ENCODE measurements at places on chromosomes 2 and 18. TPM values are rescaled to one million over a fixed set of nuclear protein-coding genes. Genes with fewer than 3 reads are reported as not detected.

- no peak for ATAC-seq
Observed at GRCh38 chr18:59667488-59667887, 29.7 kb downstream of the CCBE1 start.

GRCh38 chr2:40150266-40150665 lies 301.6 kb downstream of the SLC8A1 start:
- no peak for ATAC-seq

GRCh38 chr2:31979018-31979417 lies 31.8 kb downstream of the MEMO1 start:
- ATAC-seq, result no peak

DNA sequence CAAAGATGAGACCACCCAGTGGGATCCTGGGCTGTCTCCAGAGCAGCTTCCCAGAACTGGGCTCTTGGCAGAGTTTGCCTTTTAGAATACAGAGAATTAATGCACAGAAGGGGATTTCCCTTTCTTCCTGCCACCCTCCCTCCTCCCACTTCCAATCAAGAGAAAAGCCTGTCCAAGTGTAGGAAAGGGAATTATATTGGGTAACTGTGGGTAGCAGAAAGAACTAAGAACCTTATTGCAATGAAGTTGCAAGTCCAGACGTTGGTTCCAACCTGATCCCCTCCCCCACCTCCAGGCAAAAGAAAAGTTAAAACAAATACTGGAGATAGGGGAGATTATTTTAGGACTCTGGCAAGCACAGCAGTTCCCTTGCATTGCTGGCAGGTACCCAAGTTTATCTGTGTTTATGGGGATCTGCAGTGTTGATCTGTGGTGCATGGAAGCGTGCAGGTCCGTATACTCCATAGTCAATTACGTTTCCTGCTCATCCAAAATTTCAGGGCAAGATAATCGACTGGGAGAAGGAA lies 114.3 kb downstream of the PRKCE start:
- ATAC-seq, result no peak

DNA sequence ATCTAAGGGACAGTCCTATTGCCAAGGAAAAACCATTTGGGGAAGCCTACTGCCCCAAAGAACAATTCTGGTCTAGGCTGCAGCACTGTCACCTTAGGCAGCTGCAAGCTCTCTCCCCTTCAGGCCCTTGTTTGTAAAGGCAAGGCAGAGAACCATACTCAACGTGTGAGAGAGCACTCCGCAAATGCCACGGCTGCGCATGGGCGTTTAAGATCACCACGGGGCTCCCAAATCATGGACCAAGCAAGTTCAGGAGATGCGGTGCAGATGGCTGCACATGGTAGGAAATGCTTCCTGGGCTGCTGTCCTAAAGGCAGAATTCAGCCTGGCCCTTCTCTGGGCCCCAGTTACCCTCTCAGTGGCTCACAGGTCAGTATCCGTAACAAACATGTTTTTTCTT lies 15.5 kb downstream of the ERFE start:
- ATAC-seq, result no peak

- no peak for ATAC-seq
Observed at GRCh38 chr2:120704696-120705095, 31.0 kb upstream of the GLI2 start.

GRCh38 chr2:154203902-154204301 lies 332.2 kb downstream of the GALNT13 start:
- no peak for ATAC-seq

DNA sequence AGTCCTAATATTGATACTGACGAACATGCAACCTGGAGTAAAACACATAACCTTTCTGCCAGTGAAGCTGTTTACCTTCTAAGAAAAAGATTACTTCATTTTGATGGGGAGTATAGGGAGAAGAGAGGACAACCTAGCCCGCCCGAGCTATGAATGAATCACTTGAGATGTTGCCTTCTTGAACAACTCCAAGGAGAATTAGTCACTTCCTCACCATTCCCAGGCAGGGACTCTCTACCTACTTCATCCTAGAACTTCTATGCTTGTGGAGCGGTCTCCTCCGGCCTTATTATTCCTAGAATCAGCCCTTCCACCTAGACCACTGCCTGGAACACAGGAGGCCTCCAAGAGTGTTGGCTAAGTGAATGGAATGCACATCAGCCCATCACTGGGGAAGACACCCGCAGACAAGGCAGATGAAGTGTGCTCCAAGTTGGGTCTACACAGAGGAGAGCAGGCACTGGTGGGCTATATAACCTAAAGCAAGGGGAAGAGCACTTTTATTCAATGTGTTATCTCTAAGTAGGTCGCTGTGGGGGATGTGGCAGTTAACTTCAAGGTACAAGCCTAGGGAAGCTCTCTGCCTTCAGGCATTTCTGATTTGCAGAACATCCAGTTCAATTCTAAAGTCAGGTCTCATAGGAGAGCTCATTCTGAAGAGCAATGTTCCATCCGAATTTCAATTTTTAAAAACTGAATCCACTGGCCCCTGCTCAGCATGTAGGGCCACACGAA lies 57.4 kb downstream of the STK39 start:
- no peak for ATAC-seq

DNA sequence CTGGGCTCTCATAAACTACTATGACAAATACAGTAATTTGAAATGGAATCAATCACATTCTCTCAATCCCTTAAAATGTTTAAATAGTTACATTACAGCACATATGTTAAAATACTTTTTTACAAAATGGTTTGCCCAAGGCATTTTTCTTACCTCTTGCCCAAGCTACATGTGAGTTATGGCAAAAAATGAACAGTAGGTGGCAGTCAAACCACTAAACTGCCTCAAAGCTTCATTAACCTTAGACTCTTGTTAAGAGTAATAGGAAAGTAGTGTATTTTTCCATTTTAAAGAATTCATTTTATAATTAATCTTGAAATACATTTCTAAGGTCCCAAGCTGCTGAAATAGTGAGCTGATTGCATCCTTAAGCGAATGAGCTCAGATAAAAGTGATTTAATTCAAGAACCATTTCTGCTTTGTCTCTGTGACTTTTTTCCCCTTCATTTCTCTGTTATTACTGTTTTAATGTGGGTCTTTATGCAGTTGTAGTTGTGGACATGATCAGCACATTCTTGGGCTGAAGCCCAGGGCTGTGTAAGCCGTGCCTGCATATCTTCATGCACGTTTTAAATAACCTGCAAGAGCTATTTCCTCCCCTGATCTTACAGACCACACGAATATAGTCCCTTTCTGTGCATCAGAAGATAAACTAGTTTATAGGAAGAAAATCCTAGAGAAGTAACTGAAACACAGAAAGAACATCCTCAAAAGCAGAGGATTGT lies 311.8 kb downstream of the LNPK start:
- no peak for ATAC-seq

DNA sequence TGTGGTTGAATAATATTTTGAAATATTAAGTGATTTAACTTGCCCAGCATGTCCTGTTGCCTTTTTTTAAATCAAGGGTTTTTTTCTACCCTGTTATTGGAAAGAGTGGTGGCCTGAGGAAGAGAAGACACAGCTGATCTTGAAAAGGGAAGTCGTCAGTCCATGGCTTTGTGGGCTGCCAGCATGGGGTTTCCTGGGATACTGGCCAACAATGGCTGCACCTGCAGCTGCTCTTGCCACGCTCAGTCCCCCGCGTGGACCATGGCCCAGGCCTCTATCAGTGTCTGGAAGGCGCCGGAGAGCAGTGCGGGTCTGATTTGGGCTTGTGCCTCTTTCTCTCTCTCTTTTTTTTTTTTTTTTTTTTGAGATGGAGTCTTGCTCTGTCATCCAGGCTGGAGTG lies 99.3 kb downstream of the ASB1 start:
- no peak for ATAC-seq

DNA sequence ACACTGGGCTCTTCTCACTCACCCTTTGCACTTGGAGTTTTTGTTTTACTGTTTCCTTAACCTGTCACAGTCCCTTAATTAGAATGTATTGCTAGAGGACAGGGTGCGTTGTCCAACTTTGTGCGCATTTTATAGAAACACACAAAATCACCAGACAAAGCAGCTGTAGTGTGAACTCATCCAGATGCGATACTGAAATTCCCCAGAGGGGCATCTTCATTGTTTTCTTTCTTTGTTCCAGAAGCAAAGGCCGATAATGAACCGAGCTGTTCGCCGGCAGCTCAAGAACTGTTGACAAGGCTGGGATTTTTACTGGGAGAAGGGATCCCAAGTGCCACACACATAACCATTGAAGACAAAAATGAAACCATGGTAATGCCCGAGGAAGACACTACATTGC lies 137.6 kb downstream of the WDSUB1 start:
- ATAC-seq, result no peak

DNA sequence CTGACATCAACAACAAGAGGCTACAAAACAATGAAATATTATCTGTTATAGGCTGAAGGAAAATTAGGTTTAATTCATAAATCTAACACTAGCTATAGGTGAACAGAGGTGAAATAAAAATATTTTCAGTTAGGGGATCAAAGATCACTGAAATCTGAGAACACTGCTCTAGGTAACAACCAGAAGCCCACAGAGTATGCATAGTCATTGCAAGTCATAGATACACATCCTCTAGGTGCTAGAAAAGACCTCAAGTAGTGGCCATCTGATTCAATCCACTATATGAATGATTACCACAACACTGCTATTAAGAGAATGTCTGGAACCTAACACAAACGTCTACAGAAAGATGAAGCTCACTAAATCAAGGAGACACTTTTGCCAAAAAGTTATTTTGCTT lies 264.6 kb upstream of the CYP26B1 start:
- ATAC-seq, result no peak

DNA sequence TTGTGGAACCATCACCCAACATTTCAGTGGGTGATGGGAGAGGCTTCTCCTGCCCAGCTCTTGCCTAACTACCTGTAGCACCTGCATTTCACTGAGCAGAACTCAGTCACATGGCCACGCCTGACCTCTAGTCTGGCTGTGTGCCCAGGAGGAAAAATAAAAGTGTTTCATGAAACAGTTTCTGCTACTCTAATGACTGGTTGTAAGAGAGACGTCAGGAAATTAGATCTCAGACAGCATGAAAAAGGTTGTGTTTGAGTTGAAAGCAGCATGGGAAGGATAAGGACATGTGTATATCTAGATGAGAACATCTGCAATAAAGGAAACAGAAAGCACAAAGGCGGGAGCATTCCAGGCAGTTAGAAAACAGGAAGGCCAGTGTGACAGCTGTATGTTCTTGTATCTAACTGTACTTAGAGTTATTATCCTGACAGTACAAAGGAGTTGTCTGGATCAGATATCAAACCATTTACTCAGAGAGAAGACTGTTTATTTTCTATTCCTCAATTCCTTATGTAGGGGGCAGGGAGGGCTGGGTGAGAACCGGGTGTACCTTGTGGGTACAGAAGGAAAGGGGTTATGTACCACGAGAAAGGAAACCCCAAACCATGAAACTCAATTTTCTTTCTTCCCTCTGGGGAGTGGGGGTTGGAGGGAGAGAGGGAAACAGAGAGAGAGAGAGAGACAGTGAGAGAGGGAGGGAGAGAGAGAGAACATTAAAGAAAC lies 307.4 kb upstream of the VWC2L start:
- ATAC-seq, result no peak

- no peak for ATAC-seq
Observed at GRCh38 chr2:85952196-85952734, 63.5 kb upstream of the ST3GAL5 start.

- ATAC-seq, result no peak
Observed at GRCh38 chr2:15800495-15801329, 139.6 kb upstream of the MYCN start.

DNA sequence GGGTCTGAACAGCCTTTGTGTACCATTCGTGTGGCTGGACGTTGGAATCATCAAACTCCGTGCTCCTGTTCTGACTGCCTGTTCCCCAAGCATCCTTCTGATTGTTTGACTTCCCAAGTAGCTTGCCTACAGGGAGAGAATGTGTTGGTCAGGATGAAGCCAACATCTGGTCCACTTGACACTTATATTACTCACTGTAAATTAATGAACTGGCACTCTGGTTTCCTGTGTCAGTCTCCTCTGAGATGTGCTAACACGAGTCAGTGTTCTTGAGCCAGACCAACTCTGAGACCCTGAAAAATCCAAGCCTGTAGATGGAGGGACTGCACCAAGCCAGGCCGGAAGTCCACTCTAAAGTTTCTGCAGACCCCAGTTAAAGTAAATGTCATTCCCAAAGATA lies 440.9 kb downstream of the ZNF516 start:
- ATAC-seq, result no peak

DNA sequence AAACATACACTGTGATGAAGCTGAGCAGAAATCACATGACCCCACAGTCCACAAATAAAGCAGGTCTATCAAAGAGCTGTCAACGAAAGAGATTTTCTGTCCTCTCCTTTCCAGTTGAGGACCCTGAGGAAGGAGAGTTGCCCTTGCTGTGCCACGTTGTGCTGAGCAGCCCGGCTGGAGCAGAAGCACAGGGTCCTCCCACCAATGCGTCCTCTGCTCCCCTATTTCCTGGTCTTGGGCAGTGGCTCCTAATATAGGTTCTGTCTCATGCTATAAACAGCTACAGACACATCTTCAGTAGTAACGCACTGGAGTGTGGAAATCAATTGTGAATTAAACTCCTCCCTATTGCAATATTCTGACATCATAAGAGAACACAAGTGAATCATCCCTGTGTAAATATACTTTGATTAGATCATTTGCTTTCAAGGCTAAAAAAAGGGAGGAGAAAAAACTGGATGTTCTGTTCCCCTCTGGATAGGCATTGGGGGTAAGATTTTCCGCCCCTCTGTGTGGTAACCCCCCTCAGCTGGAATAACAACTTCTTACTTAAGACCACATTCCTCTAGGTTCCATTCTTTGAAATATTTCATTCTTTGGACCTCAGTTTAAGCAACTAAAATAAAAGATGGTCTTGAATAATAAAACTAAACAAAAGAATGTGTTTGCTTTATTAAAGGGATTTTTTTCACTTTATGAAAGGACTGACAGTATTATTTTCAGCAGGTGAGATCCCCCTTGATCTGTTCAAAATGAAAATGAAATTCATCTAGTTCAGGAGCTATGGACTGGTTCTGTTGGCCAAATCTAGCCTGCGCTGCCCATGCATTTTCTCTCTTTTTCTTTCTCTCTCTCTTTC lies 8.3 kb upstream of the RHOB start:
- ATAC-seq, result no peak

CPSF3 gene
- 34.5 TPM for total RNA-seq

KCNK3 gene
- total RNA-seq, result not detected

CPO gene
- not detected for total RNA-seq

ZC3H8 gene
- total RNA-seq, result 29.5 TPM

GPR45 gene
- total RNA-seq, result not detected

ALLC gene
- not detected for total RNA-seq

VIT gene
- not detected for total RNA-seq

PLGLB2 gene
- total RNA-seq, result 1.6 TPM

LGALSL gene
- 2.2 TPM for total RNA-seq
